ENCODE measurements at places on chromosomes 12 and 14.

GRCh38 chr12:100356644-100357223, at the start of gene SLC17A8:
Gene SLC17A8 (plus strand): TSS chr12:100357074. CDS start chr12:100357392, 318 bp downstream.
- no peak for DNase-seq

DNA sequence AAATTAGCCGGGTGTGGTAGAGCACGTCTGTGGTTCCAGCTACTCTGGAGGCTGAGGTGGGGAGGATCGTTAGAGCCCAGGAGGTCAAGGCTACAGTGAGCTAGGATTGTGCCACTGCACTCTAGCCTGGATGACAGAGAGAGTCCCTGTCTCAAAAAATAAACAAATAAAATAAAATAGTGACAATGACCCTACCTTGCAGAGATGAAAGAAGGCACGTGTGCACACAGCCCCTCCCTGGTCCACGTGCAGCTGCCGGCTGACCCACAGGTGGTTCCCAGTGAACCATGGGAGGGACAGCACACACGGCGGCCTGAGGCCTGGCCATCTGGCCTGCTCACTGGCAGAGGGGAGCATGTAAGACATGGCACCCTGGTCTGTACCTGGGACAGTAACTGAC, 4.7 kb downstream of the HHIPL1 start:
- DNase-seq = no peak

DNA sequence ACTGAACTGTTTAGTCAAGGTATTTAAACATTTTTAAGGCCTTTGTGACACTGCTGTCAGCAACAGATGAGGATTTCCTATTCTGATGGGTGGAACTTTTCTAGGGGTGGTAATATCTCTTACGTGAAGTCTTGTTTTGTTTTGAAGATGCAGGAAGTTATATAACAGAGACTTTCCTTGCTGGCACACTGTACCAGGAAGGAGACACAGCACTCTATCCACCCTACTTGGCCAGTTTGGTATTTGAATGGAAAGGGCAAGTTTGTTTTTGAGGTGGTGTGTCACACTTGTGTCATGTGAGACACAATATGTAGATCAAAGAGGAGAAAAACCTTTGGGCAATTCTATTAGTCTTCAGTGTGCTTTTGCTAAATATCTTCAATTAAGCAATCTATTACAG, 51.6 kb upstream of the SRP54 start:
- peak; percentile 11 for DNase-seq

GRCh38 chr12:29150462-29150861, 1.4 kb downstream of the FAR2 start:
- no peak for DNase-seq
